ENCODE measurements at places on chromosomes 2 and 18.

DNA sequence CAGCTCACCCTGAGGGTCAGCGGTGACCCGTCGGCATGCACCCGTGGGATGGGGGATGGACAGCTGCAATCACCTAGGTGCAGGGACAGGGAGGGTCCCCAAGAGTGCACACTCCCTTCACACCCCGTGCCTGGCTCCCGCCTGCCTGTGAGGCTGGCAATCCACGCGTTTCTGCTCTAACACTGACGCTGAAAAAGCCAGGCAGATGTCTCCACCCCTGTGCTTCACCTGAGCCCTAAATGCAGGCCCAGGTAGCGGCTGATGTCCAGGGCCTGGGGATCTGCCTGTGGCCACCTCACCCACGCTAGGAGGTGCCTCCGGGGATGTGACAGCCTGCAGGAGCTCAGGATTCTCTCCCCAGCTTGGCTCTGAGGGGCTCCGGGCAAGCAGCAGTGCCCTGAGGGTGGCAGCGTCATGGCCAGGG lies 212.0 kb upstream of the SALL3 start:
- DNase-seq: no peak

DNA sequence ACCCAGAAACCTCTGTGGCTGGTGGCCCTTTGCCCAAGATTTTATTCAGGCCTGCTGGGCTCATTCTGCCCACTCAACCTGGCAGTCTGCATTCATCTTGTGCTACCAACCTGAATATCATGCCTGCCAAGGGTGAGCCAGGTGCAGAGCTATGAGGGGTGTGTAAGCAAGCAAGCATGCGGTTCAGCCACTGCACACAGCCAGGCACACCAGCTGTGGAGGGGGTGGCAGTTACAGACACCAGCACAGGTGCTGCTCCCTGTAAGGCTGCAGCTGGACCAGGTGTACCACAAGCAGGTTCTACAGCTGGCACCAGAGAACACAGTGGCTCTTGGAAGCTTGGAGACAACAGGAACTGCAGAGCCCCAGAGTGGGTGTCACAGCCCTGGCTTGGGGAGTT lies 633.2 kb downstream of the FBXO15 start:
- no peak for DNase-seq

GRCh38 chr2:100910111-100910510 lies 90.2 kb downstream of the NPAS2 start:
- no peak for DNase-seq

GRCh38 chr2:47506436-47506835 lies 103.5 kb downstream of the MSH2 start:
- DNase-seq: no peak

DNA sequence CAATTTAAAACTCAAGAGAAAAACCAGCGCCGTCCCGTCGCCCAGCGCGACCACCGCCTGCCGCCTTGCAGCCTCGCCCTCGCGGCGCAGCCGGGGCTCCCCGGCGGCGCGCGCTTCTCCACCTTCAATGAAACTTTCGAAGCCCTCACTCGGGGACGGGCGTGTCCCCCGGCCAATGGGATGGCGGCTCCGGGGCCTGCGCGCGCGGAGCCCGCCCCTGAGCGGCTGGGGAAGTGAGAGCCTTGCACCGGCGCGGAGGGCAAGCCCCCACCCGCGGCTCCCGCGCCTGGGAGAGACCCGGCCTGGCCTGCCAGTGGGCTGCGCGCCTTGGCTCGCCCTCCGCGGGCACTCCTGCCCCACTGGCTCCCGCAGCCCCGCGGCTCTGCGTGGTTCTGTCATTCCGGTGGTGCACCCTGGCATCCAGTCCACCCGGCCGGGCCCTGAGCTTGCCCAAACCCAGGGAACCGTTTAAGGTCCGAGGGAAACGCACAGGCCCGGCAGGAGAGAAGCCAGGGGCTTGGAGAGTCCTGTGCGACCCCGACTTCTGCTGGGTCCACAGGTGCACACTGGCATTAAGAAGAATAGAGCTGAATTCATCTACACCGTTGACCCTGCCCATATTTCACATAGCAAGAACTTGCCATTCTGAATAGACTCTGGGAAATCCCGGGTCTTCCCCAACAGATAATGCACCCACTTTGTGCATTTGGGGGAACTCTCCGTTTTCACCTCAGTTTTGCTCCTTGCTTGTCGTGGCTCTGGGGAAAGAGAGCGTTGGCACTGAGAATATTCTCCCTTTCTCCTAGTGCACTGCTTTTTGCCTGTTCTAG lies at the start of gene PIEZO2:
PIEZO2 (minus strand) TSS at position 129 of the 830 bp plus-strand sequence. CDS start 981 bp downstream, outside the sequence.
- no peak for DNase-seq

DNA sequence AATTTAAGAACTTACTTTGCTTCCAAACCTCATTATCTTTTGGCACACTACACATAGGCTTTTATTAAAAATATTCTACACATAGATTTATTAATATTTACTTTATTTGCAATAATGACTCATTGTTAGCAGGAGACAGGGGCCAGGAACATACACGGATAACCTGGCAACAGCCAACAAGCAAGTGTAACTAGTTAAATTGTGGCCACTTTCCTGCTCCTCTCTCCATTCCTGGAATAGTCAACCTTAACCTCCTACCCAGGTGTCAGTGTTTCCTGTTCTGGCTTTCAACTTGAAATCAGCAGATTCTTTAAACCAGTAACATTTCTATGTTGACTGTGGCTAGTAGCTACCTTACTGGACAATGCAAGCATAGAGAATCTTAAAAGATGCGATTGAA lies 26.5 kb downstream of the ACVR1 start:
- no peak for DNase-seq

- DNase-seq: no peak
Observed at GRCh38 chr2:98445177-98445682, 572 bp downstream of the INPP4A start.

- no peak for DNase-seq
Observed at GRCh38 chr2:173357346-173357745, 2.7 kb downstream of the CDCA7 start.

DNA sequence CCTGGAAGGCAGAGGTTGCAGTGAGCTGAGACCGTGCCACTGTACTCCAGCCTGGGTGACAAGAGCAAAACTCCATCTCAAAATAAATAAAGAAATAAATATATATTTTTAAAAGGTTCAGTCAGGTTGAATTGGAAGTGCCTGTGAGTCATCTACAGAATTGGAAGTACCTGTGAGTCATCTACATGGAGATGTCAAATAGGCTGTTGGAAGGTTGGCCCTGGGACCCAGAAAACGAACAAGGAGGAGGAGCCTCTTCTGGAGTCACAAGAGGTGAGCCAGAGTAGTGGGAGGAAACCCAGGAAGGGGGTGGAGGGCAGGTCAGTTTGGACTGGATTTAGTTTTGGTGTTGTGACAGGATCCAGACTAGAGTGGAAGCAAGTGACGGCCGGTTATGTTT lies 15.2 kb upstream of the SCYGR1 start:
- no peak for DNase-seq

DNA sequence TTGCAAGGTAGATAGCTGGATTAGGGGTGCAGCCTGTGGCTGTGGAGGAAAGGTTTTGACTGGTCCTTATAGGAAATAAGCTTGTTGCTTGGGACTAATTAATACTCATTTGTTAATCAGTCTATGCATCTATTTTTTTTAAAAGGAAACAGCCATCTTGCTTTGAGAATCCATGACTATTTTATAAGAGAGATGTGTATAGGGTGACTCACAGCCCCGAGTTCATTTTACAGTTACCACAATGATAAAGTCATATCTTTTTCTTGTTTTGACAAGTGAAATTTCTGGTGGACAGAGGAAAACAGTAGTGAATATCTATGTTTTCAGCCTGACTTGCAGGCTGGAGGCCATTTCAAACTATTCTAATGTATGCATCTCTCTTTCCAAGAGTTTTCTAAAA lies 193.5 kb upstream of the CCDC68 start:
- DNase-seq: no peak

DNA sequence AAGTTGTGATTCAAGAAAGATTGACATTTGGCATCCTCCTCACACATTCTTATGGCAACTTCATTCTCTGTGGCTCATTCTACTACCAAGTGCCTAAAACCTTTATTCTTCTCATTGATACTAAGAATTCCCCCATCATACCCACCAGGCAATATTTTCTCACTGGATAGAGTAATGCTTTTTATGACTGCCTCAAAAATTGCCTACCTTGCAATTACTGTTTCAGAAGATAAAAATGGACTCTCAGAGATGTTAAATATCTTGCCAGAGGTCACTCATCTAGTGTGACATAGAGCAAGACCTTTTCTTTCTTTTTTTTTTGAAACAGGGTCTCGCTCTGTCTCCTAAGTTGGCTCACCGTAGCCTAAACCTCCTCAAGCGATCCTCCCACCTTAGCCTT lies 192.8 kb upstream of the KYNU start:
- DNase-seq: no peak

- no peak for DNase-seq
Observed at GRCh38 chr2:85380048-85380447, 25.5 kb downstream of the ELMOD3 start.

GRCh38 chr2:210917465-210917864 lies 361.1 kb downstream of the CPS1 start:
- no peak for DNase-seq

- DNase-seq: peak; percentile 31
Observed at GRCh38 chr2:101267671-101268656, 15.3 kb downstream of the CNOT11 start.

GRCh38 chr2:1642066-1642861 lies 102.1 kb downstream of the PXDN start:
- no peak for DNase-seq

DNA sequence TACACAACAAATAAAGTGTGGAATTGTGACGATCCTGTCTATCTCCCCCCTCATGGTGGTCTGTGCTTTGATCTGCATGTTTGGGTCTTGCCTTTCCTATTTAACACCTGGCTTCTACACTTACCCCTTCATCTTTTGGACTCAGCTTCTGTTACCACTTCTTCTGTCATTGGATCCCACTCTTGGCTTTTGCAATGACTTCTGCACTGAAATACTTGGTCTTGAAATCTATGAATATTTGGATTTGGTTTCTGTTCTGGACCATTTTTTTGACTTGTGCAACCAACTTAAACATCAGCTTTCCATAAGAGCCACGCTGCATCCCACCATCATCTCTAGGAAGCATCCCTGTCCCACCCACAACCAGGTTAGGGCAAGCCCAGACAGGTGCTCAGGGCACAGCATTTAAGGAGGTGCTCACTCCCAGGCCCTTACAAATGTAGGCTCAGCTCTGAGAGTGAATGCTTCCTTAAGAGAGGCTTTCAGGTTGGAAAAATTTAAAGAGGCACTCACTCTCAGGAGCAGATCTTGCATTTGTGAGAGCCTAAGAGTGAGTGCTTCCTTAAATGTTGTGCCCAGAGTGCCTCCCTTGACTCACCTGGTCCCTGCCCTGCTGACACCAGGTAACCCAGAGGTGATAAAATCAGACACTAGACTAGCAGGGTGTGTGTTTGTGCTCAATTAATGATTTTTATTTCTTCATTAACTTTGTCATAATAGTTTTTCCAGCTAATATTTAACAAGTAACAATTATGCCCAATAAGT lies 124.5 kb upstream of the SH3BP4 start:
- DNase-seq: no peak

- DNase-seq: no peak
Observed at GRCh38 chr2:81084101-81084500, 779.5 kb upstream of the LRRTM1 start.

- DNase-seq: peak; percentile 78
Observed at GRCh38 chr18:79528846-79529245, 133.1 kb downstream of the NFATC1 start.

- no peak for DNase-seq
Observed at GRCh38 chr2:232481322-232482140, 6.1 kb downstream of the ECEL1 start.

DNA sequence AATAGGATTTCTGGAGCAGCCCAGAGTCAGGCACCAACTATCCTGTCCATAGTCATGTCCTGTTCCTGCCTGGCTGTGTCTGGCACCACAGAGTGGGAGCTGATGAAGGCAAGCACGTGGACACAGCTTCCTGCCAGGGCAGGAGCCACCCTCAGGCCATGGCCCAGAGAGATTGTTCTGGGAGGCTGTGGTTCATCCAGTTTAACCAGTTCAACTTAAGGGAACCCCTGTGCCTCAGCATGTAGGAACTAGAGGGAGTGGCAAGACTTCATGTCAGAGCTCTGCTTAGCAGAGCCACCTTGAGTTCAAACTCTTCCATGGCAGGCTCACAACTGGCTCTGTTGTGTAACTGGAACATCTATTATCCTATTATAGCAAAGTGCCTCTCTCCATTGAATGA lies 73.2 kb upstream of the NCKAP5 start:
- no peak for DNase-seq

- DNase-seq: no peak
Observed at GRCh38 chr2:54432251-54433015, 23.7 kb upstream of the SPTBN1 start.

DNA sequence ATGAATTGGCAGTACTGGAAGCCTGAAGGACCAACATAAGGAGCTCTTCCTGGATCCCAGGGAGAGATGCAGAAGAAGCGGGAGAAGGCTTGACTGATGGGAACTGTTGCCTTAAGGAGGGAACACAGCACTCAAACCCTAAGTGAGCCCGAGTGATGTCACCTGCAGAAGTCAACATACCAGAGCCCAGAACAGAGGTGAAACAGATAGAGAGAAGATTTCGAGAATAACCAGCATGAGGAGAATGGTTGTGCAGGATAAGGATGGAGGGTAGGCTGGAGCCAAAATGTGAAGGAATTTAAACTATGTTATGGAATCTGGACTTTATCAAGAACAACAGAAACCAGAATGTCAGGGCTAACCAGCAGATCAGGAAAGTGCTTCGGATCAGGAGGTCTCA lies 463.1 kb upstream of the DDX18 start:
- DNase-seq: no peak

DNA sequence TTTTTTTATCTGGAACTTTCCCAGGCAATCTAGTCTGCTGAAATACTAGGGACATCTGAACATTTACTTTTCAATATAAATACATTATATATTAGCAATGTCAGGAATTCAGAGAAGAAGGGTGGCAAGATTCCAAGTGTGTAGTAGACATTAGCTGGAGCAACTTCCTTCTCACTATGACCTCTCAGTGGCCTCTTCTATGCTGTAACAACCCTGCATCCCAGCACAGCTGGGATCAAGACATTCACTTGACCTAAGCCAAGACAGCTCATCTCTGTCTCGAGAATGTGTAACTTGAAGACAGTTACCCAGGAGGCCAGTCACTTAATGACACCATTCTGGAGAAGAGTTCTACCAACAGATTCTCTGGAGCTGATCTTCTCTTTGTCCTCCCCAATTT lies 61.7 kb upstream of the RALBP1 start:
- DNase-seq: peak; percentile 75

- DNase-seq: no peak
Observed at GRCh38 chr2:94879982-94880377, 8.8 kb downstream of the TEKT4 start.
